Brain (organoid and tissue), 16 donors: ENCODE measurements at places on chromosomes 7 and 10.

- DNase-seq: no peak
These were observed 9.8 kb upstream of the FXYD4 start for GRCh38 chr10:43361547-43362190.

- DNase-seq: peak; percentile 59
These were observed 5.6 kb upstream of the LEP start for GRCh38 chr7:128235471-128235870.

DNA sequence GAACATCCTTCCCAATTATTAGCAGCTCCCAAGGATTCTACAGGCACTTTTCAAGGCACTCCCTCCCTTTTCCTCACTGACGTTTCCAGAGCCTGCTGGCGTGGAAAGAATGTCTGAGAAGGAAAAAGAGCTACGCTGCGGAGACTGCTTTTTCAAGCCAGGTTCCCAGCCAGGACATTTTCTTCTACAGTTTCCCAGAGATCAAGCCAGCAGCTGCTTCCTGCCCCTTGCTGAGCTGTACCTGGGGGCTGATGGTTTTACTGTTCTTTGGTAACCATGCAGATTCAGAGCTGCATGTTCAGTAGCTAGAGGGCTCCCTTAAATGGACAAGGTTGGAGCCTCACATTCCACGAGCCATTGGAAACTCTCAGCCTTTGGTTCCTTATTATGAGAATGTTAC, 133.4 kb downstream of the EVX1 start:
- DNase-seq: no peak

DNA sequence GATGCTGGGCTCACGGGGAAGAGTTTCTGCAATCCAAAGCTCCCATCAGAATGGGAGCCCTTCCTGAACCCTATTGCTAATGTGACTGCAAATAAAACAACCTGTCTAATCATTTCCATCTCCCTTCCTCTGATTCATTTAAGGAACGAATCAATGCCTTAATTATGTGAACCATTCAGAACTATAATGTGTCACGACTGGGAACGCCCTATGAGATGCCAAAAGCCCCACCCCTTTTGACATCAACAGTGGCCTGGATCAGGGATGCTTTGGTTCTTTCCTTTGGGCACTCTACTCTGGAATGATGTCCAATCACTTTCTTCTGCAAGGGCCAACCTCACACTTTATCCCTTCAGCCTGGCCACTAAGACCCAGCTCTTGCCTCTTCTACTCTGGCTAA, 195.4 kb upstream of the AOAH start:
- DNase-seq: no peak

- DNase-seq: no peak
These were observed 15.4 kb downstream of the BBIP1 start for GRCh38 chr10:110903280-110904278.

GRCh38 chr7:86926732-86927131, 132.7 kb downstream of the ELAPOR2 start:
- peak; percentile 77 for DNase-seq

GRCh38 chr7:117780832-117781231, 92.4 kb downstream of the CTTNBP2 start:
- no peak for DNase-seq

GRCh38 chr7:99374111-99375064, at the start of gene ARPC1B:
TSS of gene ARPC1B (plus strand) at chr7:99374730. CDS start at chr7:99385715, 10,985 bp downstream.
- DNase-seq: peak; percentile 24

DNA sequence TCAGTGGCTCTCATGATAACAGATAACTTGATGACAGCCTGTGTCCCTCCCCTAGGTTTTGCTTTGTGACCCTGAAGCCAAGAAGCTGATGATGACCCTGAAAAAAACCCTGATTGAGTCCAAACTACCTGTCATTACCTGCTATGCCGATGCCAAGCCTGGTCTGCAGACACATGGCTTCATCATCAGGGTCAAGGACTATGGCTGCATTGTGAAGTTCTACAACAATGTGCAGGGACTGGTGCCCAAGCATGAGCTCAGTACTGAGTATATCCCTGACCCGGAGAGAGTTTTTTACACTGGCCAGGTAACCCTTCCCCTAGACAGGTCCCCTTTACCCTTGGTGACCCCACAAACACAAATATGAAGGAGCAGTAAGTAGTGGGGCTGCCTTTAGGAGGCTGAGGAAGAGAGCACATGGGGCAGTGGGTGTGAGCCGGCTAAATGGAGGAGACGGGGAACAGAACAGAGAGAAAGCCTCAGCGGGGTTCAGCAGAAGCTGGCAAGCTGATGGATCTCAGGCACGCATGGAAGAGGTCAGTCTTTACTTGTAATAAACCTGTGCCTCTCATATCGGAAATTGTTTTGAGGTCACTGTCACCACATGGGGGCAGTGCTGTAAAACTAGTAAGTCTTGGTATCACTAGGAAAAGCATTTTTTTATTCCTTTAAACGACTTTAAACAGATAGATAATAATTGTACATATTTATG, 20.2 kb downstream of the PDCD11 start:
- peak; percentile 73 for DNase-seq

- DNase-seq: no peak
These were observed 749.2 kb upstream of the PCDH15 start for GRCh38 chr10:55550236-55550635.

DNA sequence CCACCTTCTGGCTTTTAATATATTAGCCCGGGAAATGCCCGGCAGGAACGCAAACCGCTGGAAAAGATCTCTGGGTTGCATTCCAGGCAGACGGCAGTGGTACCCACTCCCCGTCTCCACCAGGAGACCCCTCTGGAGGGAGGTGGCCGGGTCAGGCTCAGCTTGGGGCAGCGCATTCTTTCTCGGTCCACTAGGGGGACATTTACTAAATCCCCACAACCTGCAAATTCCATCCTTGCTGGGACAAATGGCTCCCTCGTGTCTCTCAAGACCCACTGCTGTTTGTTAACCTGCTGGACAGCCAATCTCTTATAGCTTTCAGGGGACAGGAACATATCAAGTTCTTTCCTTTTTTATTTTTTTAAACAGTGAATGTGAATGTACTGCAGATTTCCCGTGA, 45.8 kb upstream of the CARD11 start:
- DNase-seq: no peak

DNA sequence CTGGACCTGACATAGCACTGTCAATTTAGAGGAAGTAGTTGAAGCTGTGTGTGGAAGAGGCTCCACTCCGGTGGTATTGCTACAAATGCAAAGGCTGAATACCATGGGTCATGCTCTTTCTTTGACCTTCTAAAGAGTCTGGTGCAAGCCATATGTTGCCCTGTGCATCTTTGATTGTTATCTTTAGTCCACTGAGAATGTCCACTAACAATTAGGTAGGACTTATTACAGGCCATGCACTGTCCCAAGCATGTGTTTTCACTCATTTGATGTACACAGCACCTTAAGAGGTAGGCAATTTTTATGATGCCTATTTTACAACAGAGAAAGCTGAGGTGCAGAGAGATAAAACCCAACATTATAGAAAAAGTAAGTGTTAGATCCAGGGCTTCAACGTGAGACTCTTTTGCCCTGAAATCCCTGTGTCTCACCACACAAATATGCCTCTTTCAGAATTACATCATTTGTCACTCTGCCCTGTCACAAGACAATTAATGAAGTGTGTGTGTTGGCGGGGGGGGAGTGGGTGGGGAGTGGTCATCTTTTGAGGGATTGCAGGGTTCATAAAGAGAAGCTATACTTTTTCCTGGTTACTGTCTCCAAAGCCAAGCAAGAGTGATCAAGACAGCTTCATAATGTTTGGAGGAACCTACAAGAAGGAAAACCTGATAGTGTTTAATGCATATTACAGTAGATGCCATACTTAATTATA, 637.6 kb upstream of the IGFBP3 start:
- no peak for DNase-seq

DNA sequence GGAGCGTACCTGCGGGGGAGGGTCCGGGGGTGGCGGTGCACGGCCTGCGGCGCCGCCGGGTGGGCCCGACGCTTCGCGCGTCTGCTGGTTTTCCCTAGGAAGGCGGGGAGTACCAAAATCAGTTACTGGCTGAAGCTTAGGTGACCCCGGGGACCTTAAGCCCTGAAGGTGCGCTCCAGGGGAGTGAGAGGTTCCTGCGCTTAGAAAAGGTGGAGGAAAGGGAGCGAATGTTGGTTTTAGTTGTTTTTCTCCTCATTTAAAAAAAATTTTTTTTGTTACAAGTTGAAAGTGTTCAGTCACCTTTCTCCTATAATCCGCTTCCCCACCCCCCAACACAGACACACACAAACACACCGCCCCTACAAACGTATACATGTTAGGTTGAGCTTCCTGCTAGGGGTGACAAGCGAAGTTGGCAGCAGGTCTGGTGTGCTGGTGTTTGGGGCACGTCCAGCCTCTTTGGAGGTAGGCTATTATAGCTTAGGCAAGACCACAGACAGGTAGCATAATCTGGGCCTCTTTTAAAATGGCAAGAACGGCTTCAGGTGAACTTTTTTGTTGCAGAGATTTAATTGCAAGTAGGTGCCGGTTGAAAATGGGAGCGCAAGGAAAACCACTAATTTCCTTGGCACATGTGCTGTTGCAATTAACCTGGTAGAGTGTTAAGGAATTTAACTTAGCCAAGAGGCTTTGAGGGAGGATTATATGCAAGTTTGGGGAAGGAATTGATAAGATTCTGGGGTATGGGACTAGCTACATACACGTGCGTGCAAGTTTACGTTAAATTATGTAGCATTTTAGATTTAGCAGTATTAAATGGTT, 945 bp downstream of the ADD3 start:
- DNase-seq: peak; percentile 21

DNA sequence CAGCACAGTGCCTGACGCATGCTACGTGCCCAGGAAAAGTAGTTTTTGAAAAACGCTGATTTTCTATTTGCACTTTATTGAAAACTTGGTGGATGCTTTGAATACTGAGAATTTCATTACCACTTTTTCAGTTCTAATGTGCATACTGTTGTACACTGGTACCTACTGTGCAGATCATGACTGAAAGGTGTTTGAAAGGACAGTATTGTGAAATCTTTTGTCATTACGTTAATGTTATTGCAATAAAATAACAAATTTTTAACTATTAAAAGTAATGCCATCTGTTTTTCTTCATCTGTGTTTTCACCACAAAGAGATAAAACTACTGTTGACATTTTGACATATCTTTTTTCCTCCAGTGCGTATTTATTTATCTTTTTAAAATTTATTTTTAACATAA, 42.1 kb downstream of the CNNM2 start:
- DNase-seq: no peak

- no peak for DNase-seq
These were observed 177.6 kb downstream of the PRKAG2 start for GRCh38 chr7:151699147-151699927.

DNA sequence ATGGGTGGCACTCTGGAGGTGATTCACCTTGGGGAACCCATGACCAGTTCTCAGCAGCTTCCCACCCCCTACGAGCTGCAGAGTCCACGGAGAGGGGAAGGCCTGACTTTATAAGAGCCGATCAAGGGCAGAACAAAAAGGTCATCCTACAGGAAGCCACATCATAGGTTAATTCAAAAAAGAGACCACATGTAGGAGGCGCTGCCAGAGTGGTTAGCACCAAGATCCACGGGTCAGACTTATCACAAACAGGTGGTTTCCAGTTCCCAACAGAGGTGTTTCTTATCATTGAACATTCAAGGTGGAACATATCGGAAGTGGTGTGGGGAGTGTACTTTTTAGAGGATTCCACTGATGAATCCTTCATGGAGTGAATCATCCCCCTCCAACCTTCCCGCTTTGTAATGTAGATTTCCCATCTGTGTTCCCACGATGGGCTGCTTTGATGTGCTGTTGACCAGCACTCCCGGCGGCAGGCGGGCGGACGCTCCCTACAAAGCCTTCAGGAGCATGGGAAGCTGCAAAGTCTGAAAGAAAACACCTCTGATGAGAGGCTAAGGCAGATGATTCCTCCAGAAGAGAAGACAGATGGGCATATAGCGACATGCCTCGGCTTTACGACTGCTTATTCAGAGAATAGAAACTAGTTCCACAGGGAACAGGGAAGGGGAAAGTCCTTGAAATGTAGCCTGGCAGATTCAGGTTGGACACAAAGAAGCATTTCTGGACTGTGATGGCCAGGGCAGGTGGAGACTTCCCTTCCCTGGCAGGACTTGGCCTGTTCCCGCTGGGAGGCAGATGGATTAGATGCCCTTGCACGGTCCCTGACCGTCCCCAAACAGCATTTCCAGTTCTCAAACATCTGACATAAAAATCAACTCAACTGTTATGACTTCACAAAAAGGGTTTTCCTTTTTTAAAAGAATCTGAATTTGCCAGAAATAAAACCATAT, 66.5 kb downstream of the AFAP1L2 start:
- DNase-seq: peak; percentile 44

DNA sequence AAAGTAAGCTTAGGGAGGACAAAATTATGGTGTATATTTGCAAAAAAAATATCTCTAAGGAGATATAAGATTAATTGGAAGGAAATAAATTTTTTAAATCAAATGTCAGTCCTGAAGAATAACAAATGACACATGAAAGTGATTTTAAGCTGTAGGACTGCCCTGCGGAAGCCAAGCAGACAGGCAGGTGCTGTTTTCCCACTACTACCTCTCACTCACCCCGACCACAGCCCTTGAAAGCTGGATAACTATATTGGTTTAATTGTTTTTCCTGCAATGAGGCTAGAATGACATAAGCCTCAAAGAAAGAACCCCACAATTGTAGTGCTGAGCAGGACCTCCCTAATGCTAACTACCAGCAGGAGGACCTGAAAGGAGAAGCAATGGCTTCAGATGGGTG, 68.6 kb upstream of the VIPR2 start:
- DNase-seq: no peak

DNA sequence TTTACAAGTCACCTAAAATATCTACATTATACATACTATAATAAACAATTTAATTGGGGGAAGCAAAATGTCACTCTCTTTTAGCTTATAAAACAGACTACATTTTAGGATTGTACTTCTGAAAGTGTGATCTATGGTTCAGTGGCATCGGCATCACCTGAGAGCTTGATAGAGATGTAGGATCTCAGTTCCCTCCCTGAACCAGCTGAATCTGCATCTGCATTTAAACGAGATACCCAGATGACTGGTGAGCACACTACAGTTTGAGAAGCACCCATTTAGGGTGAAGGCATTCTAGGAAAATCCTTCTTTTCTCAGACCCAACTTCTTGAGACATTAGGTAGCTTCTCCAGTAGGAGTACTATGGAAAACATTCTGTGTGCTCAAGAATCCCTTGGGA, 21.5 kb upstream of the SDHAF3 start:
- DNase-seq: no peak

DNA sequence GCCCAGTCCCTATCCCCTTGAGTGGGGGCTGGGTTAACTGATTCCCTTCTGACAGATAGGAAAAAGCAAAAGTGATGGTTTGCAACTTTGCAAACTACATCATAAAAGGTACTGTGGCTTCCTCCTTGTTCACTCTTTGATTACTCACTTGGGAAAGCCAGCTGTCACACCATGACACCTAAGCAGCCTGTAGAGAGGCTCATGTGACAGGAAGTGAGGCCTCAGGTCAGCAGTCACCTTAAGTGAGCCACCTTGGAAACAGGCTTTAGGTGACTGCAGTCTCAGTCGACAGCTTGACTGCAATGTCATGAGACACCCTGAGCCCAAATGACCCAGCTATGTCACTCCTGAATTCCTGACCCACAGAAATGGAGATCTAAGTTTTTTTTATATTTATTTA, 4.3 kb upstream of the CHCHD2 start:
- no peak for DNase-seq

GRCh38 chr7:55502124-55502857, 70.0 kb downstream of the VOPP1 start:
- peak; percentile 79 for DNase-seq

- DNase-seq: no peak
These were observed 88.3 kb downstream of the CABCOCO1 start for GRCh38 chr10:61750943-61751471.

- no peak for DNase-seq
These were observed 35.2 kb upstream of the WDFY4 start for GRCh38 chr10:48649349-48649944.

GRCh38 chr10:28710202-28710886, 33.0 kb downstream of the BAMBI start:
- DNase-seq: no peak

- DNase-seq: no peak
These were observed 188.2 kb downstream of the KIF20B start for GRCh38 chr10:89889606-89890005.
